T-cell (primary cell): ENCODE measurements at places on chromosomes 5 and 9.

DNA sequence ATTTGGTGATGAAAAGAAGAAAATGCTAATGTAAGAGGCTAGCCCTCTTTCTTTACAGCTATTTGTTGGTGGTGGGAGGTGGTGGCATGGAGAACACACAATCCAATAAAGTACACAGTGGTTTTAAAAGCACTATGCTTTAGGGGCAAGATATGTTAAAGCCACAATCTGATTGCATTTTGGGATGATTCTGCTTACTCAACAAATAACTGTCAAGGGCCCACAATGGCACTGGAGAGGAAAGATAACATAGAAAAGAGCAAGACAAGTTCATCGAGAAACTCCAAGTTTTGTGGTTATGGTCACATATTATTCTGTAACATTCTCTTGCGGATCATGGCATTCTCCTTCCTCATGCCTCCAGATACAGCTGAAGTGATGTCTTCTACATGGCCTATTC is 38.8 kb downstream of the OTP start:
- no peak for DNase-seq
- H3K27ac ChIP-seq, result no peak overlapping the region
- no peaks in the 10 kb centered on the region for H3K36me3 ChIP-seq
- H3K27me3 ChIP-seq, result no peaks in the 10 kb centered on the region
- no peaks in the 10 kb centered on the region for H3K4me1 ChIP-seq

- no peaks in the 10 kb centered on the region for H3K4me1 ChIP-seq
- no peak overlapping the region for H3K4me3 ChIP-seq
- no peaks in the 10 kb centered on the region for H3K36me3 ChIP-seq
- no peak for DNase-seq
Measured at GRCh38 chr9:5459289-5459829, 9.0 kb downstream of the CD274 start.

GRCh38 chr9:77601476-77602099 is 46.5 kb downstream of the GNA14 start:
- H3K36me3 ChIP-seq, result no peaks in the 10 kb centered on the region
- H3K27me3 ChIP-seq, result no peaks in the 10 kb centered on the region
- no peak overlapping the region for H3K4me3 ChIP-seq
- no peaks in the 10 kb centered on the region for H3K4me1 ChIP-seq
- no peak overlapping the region for H3K27ac ChIP-seq

GRCh38 chr5:115531787-115532367 is 12.7 kb downstream of the FEM1C start:
- H3K4me1 ChIP-seq, result peaks cover 8% of the 10 kb centered on the region
- H3K4me3 ChIP-seq, result no peak overlapping the region
- no peaks in the 10 kb centered on the region for H3K27me3 ChIP-seq
- peaks cover 10% of the 10 kb centered on the region for H3K36me3 ChIP-seq
- DNase-seq, result no peak

DNA sequence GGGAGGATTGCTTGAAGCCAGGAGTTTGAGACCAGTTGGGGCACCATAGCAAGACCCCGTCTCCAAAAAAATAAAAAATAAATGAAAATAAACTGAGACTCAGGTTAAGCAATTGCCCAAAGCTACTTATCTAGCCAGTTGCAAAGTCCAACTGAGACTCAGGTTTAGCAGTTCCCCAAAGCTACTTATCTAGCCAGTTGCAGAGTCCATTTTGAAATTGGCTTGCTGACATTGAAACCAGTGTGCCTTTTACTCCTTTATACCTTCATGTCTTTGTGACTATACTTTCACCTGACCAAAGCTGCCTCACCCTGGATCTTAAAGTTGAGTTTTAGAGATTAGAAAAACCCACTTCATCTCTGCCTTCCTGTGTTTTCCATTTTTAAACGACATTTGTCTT is 66.5 kb downstream of the GALNT10 start:
- H3K27me3 ChIP-seq, result no peaks in the 10 kb centered on the region
- no peak overlapping the region for H3K4me3 ChIP-seq
- no peak overlapping the region for H3K27ac ChIP-seq
- DNase-seq, result no peak
- H3K4me1 ChIP-seq, result no peaks in the 10 kb centered on the region

GRCh38 chr9:112754578-112754977 is 4.0 kb downstream of the SNX30 start:
- DNase-seq, result peak; percentile 23
- no peak overlapping the region for H3K4me3 ChIP-seq
- no peaks in the 10 kb centered on the region for H3K27me3 ChIP-seq
- H3K4me1 ChIP-seq, result peaks cover 18% of the 10 kb centered on the region
- H3K27ac ChIP-seq, result no peak overlapping the region
- H3K36me3 ChIP-seq, result no peaks in the 10 kb centered on the region

DNA sequence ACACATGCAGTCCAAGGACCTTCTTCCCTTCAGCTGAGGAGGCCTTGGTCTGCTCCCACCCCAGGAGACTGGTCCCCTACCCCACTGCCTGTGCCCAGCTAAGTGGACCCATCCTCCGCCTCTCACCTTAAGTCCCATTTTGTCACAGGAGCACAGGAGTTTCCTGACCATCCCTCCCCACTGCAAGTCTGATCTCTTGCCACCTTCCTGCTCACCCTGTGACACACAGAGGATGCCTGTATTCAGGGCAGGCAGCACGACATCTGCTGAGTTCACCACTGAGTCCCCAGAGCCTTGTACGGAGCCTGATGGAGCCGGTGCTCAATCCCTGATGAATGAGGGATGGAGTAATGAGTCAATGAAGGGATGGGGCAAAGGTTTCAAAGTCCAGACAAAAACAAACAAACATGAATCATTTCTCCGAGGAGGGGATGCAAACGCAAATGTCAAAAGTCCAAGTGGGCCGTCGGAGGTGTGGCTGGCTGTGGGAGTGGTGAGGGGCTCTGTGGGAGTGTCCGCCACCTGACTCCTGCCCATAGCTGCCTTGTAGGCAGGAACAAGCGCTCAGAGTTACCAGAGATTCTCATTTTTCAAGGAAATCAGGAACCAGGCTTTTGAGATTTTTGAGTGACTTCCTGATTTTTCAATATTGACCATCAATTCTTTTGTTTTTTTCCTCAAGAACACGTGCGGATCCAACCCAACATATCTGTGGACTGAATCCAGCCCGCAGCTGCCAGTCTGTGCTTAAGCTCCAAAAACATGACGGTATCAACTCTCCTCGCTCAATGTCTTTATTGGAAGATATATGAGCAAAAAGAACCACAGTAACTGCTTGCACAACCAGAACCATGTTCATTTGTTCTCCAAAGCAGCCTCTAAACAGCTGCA is 4.4 kb downstream of the RAPGEF1 start:
- no peak for DNase-seq
- H3K36me3 ChIP-seq, result no peaks in the 10 kb centered on the region
- H3K4me3 ChIP-seq, result no peak overlapping the region
- peaks cover 68% of the 10 kb centered on the region for H3K4me1 ChIP-seq
- H3K27ac ChIP-seq, result peak overlapping the region; percentile 93

- H3K4me3 ChIP-seq, result no peak overlapping the region
- H3K4me1 ChIP-seq, result peaks cover 19% of the 10 kb centered on the region
- no peaks in the 10 kb centered on the region for H3K36me3 ChIP-seq
- H3K27ac ChIP-seq, result no peak overlapping the region
- no peaks in the 10 kb centered on the region for H3K27me3 ChIP-seq
Measured at GRCh38 chr5:52767766-52768480, 19.8 kb upstream of the ITGA1 start.

DNA sequence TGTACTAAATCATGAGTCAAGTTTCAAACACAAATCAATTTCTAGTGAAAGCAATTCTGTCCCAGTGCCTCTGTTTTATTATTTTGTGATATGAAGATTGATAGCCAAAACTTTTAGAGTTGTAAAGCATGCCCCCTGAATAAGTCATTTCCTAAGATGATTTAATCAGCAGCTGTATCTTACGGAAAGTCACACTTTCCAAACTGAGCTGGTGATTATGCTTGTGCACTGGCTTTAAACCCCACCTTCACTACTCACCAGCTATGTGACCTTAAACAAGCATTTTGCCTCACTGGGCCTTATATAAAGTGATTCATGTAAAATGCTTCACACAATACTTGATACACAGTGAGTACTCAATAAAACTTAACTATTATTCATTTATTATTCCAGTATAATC is 78.1 kb downstream of the EDIL3 start:
- H3K27me3 ChIP-seq, result no peaks in the 10 kb centered on the region
- no peak overlapping the region for H3K4me3 ChIP-seq
- no peaks in the 10 kb centered on the region for H3K4me1 ChIP-seq
- no peak overlapping the region for H3K27ac ChIP-seq
- no peaks in the 10 kb centered on the region for H3K36me3 ChIP-seq

DNA sequence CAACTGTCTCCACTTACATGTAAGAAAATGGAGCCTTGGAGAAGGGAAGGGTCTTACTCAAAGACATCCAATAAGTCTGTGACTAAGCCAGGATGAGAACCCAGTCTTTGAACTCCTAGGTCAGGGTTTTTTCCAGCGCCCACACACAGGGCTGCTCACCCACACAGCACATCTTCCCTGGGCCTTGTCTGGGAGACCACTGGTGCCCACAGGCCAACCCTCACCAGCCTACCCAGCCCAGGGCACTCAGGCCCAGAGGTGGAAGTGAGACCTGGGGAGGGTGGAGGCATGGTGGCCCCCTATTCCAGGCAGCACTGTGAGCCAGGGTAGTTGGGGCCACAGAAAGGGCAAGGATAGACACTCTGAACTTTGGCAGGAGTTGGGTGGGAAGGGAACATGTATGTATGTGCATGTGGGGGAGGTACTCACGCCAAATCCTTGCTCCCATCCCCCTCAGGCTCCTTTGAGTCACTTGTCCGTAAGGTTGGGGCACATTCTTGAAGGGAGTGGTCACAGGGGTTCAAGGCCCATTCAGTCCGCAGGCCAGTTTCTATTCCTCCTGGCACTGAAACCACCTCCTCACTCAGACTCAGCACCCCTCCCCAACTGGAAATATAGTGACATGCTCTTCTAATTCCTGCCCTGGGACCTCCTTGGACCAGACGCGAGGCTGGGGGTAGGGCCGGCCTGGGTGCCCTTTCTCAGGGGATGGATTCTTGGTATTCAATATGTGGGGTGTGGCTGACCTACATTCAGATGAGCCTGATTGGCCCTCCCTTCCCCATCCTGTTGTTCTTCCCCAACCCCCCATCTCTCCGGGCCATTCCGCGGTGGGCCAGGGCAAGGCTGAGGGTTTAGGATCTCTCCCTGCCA is 2.9 kb upstream of the SLC4A9 start:
- H3K4me1 ChIP-seq, result no peaks in the 10 kb centered on the region
- H3K36me3 ChIP-seq, result no peaks in the 10 kb centered on the region
- H3K4me3 ChIP-seq, result no peak overlapping the region

- H3K4me3 ChIP-seq, result no peak overlapping the region
- no peaks in the 10 kb centered on the region for H3K4me1 ChIP-seq
- no peak for DNase-seq
- peaks cover 2% of the 10 kb centered on the region for H3K27me3 ChIP-seq
- no peak overlapping the region for H3K27ac ChIP-seq
Measured at GRCh38 chr9:85212209-85212608, 529.5 kb downstream of the AGTPBP1 start.

- DNase-seq, result no peak
- H3K36me3 ChIP-seq, result no peaks in the 10 kb centered on the region
- H3K4me1 ChIP-seq, result no peaks in the 10 kb centered on the region
- no peak overlapping the region for H3K27ac ChIP-seq
- H3K27me3 ChIP-seq, result peaks cover 27% of the 10 kb centered on the region
Measured at GRCh38 chr5:93602241-93603077, 19.4 kb downstream of the NR2F1 start.

DNA sequence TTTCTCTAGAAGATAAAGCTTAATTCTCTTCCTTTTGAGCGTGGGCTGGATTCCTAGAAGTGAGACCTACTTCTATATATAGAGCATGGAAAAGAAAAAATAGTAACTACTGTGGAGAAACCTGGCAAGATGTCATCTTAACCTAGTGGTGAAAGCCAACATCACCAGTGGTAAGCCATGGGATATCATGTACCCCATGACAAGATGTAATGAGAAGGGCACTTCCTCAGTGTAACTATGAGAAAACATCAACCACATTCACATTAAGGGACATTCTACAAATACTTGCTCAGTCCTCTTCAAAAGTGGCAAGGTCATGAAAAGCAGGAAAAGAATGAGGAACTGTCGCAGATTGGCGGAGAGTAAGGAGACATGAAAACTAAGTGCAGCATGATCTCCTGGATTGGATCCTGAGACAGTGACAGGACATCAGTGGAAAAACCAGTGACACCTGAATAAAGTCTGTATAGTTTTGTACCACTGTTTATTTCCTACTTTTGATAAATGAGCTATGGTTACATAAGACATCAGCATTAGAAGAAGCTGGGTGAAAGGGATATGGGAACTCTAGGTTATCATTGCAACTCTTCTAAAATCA is 65.4 kb downstream of the PRRC1 start:
- no peak overlapping the region for H3K4me3 ChIP-seq
- H3K27me3 ChIP-seq, result no peaks in the 10 kb centered on the region
- H3K36me3 ChIP-seq, result no peaks in the 10 kb centered on the region
- DNase-seq, result no peak
- no peaks in the 10 kb centered on the region for H3K4me1 ChIP-seq
- no peak overlapping the region for H3K27ac ChIP-seq

GRCh38 chr5:159891371-159891770 is 24.9 kb upstream of the ADRA1B start:
- H3K4me3 ChIP-seq, result no peak overlapping the region
- H3K27ac ChIP-seq, result no peak overlapping the region
- no peaks in the 10 kb centered on the region for H3K4me1 ChIP-seq

DNA sequence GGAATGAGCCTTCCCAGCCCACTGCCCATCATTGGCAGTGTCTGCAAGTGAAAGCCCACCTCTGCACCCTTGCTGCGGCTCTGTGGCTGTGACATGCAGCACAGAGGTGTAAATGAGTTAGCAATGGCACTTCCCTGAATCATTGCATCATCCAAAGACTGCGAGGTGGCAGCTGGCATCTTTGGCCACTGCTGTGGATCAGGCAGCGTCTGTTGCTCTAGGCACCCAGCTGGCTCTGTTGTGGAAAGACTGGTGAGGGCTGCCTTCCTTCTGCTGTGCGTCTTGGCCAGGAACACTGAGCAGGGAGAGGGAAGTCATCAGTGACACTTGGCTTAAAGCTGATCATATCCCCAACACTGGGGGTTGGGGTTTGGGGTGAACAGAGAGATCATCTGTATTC is 64.5 kb downstream of the MFAP3 start:
- no peak overlapping the region for H3K27ac ChIP-seq
- no peaks in the 10 kb centered on the region for H3K27me3 ChIP-seq
- no peak overlapping the region for H3K4me3 ChIP-seq
- no peaks in the 10 kb centered on the region for H3K36me3 ChIP-seq
- no peak for DNase-seq

- H3K4me3 ChIP-seq, result no peak overlapping the region
- H3K36me3 ChIP-seq, result no peaks in the 10 kb centered on the region
- DNase-seq, result peak; percentile 4
- H3K4me1 ChIP-seq, result no peaks in the 10 kb centered on the region
- H3K27me3 ChIP-seq, result peaks cover 29% of the 10 kb centered on the region
Measured at GRCh38 chr5:79109527-79110492, 1.8 kb upstream of the BHMT start.

GRCh38 chr5:141701360-141702119 is 19.5 kb upstream of the ARAP3 start:
- peaks cover 51% of the 10 kb centered on the region for H3K27me3 ChIP-seq
- H3K36me3 ChIP-seq, result no peaks in the 10 kb centered on the region
- H3K27ac ChIP-seq, result no peak overlapping the region
- H3K4me1 ChIP-seq, result peaks cover 6% of the 10 kb centered on the region
- DNase-seq, result no peak
